ENCODE measurements at places on chromosomes 1 and 21.

DNA sequence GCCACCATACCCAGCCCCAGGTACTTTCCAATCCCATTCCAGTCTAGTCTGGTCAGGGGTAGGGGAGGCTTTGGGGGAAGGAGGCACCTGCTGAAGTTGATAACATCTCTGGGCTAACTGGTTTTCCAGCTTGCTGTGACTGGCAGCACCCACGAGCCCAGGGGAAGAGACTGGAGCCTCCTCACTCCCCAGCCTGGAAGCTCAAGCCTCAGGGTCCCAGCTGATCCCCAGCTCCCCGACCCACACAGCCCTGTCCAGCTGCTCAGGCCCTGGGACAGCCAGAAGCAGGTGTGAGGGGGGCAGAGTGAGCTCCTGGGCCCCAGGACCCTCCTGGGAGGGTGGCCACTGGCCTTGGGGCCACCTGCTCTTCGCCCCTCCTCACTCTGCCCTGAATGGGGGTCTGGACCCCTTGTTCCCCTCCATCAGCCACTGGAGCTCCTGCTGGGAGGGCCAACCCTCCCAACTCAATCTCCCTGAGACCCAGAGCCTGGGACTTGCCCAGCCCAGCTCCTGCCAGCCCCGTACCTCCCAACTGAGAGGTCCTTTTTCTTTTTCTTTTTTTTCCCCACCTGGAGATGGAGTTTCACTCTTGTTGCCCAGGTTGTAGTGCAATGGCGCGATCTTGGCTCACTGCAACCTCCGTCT is 23.5 kb upstream of the RNU1-4 start:
- DNase-seq = no peak

DNA sequence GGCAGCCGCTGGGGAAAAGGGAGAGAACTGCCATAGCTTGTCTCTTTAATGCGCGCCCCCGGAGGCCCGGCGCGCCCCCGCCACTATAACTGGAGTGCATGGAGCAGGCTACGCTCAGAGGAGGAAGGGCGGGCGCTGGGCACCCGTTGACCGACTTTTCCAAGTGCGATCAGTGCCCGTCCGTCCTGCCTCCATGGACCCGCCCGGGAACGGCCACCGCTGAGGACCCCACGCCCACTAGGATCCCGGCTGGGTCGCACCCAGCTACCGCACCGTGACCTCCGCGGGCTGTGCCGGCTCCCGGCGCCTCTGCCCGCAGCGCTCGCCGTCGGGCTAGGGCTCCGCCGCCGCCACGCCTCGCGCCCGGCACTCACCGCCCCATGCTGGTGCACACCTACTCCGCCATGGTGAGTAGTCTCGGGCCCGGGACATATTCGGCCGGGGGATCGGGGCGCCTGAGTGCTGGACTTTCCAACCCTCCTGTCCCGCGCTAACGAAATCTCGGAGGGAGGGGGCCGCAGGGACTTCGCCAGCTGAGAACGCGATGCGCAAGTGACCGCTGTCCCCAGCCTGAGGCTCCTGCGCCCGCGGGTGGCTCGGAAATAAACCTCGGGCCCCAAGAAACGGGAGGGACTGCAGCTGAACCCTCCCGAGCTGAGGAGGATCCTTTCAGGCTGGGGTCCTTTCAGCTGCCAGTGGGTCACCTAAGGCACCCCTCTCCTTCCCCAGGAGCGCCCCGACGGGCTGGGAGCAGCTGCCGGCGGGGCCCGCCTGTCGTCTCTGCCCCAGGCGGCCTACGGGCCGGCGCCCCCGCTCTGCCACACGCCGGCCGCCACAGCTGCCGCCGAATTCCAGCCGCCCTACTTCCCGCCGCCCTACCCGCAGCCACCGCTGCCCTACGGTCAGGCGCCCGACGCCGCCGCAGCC is at the start of gene TFAP2E:
Gene TFAP2E, plus strand, starts transcription at position 117 of the 927 bp plus-strand sequence. Its CDS starts 264 bp downstream, at position 381.
- DNase-seq = no peak

DNA sequence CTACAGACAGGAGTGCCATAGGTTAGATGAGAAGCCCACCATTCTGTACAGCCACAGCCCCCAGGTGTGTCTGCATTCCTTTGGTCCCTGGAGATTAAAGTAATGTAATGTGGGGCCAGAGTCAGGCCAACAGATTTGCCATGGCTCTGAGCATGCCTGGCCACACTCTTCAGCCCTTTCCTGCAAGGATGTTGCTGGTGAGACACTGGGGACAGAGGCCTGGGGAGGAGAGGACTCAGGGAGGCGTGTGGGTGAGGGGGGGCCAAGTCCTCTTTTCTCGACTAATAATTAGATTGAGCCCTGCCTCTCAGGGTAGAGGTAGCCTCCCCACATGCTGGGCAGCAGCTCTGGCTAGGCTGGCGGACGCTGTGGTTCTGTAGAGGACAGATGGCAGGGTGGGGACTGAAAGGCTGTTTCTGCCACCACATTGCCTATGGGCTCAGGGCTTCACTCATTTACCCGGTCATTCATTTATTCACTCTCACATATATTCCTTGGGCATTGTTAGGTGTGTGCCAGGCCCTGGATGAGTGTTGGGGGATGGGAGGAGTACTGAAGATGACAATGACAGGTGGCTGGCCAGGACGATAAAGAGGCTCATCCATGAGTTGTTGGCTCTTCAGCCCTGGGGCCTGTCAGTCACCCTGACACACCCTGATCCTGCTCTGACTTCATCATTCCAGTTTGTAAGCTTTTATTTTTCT is 7.1 kb upstream of the PRCC start:
- no peak for DNase-seq

DNA sequence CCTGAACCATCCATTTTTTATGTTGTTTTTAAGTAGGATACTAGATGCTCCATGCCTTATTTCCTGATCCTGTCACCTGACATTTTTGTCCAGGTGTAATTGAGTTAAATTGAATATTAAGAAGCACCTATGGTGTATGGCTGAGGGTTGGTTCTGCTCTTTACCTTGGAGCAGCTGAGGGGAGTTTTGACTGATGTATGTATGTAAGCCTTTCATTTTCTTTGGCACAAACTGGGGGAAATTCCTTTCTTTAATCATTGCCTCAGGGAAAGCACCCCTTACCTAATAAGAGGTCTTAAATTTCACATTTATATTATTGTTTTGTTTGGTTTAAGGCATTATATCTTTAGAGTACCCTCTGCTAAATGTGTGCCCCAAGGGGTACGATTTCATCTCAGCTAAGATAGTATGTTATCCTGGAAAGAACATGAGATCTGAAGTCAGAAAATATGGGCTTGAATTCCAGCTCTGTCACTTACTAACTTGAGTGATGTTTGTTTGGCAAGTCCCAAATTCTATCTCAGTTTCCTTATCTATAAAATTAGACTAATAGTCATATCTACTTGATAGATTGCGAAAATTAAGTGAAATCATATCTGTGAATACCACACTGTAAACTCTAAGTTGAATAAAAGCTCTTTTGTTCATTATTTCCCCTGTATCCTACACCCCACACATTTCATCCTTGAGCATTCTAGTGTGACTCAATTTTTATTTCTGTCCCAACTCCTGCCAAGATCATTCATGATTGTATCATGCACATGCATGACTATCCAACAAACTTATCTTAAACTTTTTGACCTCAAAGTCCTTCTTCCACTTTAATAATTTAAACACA is 57.7 kb upstream of the NUF2 start:
- no peak for DNase-seq

- no peak for DNase-seq
Observed at GRCh38 chr1:195495720-195496635, 1112.3 kb downstream of the KCNT2 start.

DNA sequence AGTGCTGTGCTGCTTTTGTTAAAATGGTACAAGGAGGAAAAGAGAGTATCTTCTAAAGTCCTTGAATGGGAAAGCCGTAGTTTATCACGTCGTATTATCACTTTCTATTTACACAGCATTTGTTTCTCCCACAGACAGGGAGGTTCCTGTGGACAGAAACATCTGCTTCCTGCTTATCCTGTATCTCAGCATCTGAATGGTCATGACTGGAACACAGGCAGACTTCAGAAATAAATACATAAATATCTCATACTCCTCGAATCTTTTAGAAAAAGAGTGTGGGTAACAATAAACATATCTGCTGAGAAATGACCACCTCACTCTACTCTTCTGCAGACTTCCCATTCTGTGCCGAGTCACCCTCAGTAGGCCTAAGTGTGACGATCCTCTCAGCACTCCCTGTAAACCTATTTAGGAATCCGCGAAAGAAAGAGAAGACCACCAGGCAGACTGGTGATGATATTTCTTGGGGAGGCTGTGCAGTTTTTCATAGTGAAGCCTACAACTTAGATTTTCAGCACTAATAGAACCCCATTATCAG is 393.5 kb downstream of the SMYD3 start:
- DNase-seq = no peak

GRCh38 chr1:22953740-22954141 is 18.9 kb downstream of the LACTBL1 start:
- DNase-seq = no peak

GRCh38 chr1:225277445-225277844 is 150.4 kb downstream of the LBR start:
- no peak for DNase-seq

DNA sequence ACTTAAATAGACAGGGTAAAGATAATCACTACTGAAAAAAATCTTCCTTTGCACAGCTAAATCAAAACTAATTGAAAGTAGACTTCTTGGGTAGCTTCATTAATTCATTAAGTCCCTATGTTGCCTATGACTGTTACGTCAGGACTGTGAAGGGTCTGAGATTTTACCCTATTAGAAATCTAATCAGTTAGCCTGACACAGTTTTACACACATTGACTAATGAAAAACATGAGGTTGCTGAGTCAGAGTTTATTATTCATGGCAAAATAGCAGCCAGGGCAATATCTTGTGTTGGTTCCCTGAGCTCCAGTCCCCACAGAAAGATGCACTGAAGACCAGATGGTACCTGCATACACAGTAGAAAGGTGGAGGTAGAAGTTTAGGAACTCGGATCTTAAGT is 262.5 kb upstream of the ZP4 start:
- no peak for DNase-seq

Measured in activated T-cell treated with anti-CD3 and anti-CD28 coated beads, Interleukin-2, amount 50 U/mL, for 4 hours (primary cell).